ENCODE measurements at places on chromosomes 6 and 20. TPM values are rescaled to one million over a fixed set of nuclear protein-coding genes. Genes with fewer than 3 reads are reported as not detected.

DNA sequence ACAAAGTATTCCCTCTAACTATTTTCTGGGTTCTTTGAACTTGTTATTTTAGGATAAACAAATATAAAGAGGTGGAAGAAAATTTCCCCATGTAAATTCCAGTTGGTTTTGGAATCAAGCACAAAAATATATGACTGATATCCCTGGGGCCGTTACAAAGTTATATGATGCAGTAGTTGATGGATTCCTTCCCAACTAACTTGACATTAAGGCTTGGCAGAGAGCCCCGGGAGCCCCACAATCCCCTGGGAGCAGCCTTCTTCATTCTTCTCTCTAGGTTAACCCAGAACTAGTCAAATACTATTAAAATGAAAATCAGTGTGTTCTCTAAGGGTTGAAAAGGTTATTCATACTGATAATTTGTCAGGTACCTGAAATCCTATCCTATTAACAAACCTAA is 508.9 kb upstream of the SOX4 start:
- DNase-seq = no peak

The MOG gene
- total RNA-seq = not detected

- no peak for DNase-seq
Measured at GRCh38 chr20:20174089-20174835, 121.9 kb downstream of the CFAP61 start.

DNA sequence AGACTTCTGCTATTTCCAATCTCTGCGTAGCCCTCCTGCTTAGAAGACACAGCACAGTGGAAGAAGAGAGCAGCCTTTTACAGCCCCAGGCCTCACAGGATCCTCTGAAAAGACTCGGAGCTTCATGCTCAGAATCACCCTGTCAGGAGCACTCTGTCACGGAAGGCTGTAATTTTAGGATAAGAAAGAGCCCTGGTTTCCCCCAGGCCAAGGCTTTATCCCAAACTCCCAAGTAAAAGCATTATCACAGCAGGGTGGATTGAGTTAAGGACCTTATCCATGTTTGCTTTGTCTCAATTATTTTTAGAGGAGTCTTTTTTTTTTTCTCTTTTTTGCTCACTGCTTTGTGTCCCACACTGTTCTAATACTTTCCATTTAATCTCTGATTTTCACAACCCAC is 39.2 kb downstream of the ANKS1A start:
- no peak for DNase-seq

DNA sequence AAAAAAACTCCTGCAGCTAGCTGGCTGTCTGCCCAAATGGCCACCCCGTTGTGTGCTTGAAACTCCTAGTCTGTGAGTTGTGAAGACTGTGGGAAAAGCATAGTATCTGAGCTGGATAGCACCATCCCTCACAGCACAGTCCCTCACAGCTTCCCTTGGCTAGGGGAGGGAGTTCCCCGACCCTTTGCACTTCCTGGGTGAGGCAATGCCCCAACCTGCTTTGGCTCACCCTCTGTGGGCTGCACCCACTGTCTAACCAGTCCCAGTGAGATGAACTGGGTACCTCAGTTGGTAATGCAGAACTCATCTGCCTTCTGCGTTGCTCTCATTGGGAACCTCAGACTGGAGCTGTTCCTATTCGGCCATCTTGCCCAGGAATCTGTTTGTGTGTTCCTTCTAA is 260.6 kb upstream of the STXBP5 start:
- no peak for DNase-seq

DNA sequence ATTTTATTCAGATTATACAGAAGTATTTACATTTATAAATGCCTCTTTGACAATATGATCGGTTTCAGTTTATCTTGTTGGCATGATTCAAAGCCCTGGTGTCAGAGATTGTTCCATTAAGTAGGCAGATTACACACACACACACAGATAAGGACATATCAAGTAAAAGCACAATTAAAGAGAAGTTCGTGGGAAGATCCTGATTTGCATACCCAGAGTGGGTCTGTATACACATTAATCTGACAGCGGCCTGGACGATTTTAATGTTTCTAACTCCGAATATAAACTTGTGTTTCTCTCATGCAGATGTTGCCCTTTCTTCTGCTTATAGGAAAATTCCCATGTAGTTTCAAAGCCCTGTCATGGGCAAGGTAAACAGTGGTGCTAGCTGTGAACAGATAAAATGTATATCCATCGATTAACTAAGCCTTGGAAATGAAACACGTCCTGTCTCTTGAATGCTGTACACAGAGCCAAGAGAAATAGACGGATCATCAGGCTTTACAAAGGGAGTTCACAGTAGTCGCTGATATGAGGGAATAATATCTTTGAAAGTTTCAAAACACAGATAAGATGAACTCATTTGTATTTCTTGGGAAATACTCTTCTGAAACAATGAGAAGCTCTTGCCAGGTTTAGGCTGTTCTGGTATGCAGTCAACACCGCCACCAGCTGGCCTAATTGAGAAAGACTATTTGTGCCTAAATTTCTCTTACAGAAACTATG is 108.2 kb upstream of the GMDS start:
- peak; percentile 83 for DNase-seq

DNA sequence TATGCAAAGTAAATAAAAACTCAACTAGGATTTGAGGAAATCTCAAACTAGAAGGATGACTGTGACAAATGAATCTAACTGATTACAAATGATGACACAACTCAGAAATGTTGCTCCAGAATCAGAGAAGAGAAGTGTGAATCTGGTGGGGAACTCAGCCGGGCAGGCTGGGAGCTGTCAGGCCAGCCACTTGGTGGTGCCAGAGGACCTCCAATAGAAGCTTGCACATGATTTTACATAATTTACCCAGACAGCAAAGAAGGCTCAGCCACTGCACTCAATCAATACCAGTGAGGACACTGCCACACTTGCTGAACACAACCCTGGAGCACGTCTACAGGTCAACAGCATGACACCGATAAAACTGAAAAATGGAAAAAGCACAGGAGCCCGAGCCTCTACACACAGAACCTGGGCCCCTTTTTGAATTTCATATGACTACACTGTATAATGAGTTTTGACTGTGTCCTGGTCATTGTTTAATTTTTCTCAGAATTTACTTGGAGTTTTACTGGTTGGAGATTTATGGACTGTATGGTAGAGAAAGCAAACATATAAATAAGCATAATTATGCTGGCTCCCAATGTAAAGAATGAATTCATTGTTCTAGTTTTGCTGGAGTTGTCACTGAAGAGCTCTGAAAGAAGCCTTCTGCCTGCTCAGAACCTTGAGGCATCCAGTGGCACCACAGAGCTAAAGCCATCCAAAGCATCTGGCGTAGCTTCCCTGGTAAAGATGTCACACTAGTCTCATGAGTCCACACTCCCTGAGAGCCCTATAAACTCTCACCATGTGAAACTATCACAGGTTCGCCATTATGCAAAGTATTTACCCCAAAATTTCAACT is 296.5 kb downstream of the THBS2 start:
- DNase-seq = peak; percentile 60

The SLC17A3 gene
- not detected for total RNA-seq

Measured in colonic mucosa (tissue), 4 donors.